ENCODE measurements at places on chromosomes 6 and 20.
A peak's percentile ranks its signal among the peaks of the same experiment; 100 is the strongest.

DNA sequence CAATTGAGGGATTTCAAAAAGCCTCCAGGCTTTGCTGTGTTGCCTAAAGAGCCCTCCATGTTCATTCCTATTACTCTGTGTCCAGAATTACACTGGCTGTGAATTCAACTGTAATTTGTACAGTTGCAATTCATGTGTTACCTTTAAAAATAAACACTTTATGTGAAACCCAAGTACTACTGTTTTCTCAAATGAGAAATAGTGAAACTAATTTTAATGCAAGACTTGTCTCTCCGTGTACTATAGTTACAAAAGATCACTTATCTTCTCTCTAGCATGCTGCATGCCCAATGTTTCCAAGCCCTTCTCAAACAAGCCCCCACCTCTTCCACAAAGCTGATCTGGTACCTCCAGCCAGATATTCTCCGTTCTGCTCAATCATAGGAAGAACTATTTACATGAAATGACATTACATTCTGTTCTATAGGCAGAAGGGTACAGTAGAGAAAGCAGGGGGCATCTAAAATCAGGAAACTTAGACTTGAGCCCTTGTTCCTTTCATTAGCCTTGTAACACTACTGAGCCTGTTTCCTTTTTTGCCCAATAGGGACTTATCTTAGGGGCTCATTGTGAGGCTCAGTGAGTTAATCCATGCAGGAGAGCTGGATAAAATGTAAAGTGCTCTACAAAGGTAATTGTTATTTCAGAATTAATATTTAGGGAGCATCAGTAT is 12.3 kb upstream of the COL9A1 start:
- DNase-seq, result no peak

DNA sequence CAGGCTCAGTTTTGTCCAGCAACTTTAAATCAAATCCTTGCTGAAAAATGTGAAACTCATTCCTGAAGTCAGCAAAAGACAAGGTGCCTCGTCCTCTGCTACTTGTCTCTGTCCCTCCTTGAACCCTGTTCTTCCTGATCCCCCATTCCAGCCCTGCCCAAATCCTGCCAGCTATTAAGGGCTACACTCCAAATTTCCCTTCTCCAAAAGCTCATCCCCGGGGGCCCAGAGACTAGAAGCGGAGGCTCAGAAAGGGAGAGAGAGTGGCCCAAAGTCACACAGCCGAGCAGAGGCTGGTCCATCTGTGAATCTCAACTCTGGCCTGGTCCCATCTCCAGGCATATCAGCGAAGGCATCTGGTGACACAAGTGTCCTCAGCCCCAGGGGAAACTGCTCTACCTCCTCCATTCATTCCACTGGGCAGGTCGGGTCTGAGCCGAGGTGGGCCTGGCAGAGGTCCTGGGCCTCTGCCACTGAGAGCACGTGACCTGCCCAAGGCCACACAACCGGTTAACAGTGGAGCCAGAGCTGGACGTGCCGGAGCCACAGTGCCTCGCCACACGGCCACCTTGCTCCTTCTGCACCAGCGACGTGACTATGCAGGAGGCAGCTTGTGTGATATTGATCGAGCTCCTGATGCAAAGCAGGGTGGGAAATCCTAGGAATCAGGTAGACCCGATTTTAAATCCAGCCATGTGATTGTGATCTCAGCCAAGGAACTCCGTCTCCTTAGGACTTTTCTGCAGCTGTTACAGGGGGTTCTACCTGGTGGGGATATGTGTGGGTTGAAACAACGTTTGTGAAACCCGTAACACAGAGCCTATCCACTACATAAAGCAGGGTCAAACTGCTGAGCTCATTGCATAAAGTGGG is 28.6 kb downstream of the NOL4L start:
- no peak for DNase-seq

GRCh38 chr6:15249371-15250019 is 3.6 kb downstream of the JARID2 start:
- DNase-seq, result no peak

GRCh38 chr6:10210052-10210451 is 204.8 kb downstream of the TFAP2A start:
- DNase-seq, result no peak

GRCh38 chr6:42427871-42428270 is 23.9 kb downstream of the TRERF1 start:
- DNase-seq, result no peak

- peak; percentile 61 for DNase-seq
Measured at GRCh38 chr6:111750753-111751673, 122.2 kb downstream of the FYN start.

DNA sequence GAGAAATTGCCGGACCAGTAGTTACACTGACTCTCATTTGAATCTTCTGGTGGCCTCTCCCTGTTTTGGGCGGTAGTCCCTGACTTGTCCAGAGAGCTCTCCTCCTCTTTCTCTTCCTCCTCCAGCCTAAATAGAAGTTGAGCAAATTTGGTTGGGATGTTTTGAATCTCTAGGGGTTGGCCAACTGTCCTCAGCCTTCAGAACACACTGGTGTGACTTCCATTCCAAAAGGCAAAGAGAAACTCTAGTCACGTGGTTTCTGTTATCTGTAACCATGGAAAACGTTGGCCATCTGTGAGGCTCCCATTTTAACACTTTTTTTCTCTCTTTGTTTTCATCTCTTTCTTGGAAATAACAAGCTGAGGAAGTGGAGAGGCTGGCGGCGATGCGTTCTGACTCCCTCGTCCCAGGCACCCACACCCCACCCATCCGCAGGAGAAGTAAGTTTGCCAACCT is 275.3 kb downstream of the TBC1D7 start:
- no peak for DNase-seq

DNA sequence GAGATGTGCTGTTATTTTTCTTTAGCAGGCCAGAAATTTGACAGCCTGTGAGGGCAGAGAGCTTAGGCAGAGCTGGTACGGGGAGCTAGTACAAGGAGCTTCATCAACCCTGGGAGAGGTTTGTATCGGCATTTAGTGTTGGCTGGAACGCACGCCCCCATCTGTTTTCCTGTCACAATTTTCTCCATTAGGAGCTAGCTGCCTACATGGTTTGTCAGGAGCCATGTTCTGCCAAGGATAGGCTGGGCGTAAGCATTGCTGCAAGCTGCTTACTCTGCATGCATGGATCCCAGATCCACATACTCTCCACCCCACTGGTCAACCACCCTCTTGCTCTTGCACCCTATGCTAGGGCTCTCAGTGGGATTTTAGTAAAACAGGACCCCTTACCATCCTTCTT is 449.0 kb upstream of the CHD6 start:
- DNase-seq, result no peak

DNA sequence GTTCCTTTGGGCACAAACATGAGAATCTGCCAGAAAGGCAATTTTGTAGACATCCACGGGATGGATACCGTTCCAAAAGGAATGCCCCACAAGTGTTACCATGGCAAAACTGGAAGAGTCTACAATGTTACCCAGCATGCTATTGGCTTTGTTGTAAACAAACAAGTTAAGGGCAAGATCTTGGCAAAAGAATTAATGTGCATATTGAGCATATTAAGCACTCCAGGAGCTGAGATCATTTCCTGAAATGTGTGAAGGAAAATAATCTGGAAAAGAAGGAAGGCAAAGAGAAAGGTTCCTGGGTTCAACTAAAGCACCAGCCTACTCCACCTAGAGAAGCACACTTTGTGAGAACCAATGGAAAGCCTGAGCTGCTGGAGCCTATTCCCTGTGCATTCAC is 103.9 kb upstream of the ARG1 start:
- no peak for DNase-seq

- DNase-seq, result no peak
Measured at GRCh38 chr6:138931660-138932059, 56.4 kb downstream of the REPS1 start.

- no peak for DNase-seq
Measured at GRCh38 chr6:42551217-42551616, 12.6 kb upstream of the UBR2 start.

GRCh38 chr6:44650947-44651346 is 263.4 kb downstream of the CDC5L start:
- DNase-seq, result no peak

GRCh38 chr6:9308284-9308683 is 872.9 kb upstream of the SLC35B3 start:
- DNase-seq, result no peak

DNA sequence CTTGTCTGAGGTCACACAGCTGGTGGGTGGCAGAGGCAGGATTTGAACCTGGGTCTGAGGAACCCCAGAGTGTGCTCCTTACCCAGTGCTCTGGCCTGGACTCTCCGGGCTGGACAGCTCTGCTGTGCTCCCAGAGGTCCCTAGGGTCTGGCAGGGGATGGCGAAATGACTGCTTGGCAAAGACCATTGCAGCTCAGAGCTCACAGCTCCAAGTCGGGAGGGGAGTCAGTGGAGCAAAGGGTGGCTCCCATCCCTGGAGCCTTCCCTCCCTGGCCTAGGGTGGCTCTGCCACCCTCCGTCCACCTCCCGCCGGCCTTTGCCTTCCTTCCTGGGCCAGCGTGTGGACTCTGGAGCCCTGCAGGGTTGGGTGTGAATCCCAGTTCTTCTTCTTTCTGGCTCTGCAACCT is 17.5 kb downstream of the CEBPB start:
- no peak for DNase-seq

DNA sequence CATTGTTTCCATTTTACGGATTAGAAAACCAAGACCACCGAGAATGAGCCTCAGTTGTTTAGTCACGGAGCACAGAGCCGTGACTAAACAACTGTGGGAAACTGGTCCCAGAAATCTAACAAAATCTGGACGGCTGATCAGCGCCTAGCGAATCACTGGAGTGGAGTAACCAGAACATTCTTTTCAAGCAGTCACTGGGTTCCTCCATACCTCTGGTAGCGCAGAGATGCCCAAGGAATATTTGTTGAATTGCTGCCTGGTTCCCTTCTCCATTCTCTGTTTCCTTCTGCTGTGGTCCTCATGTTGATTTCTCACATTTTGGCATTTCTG is 62.0 kb downstream of the GPX5 start:
- DNase-seq, result no peak

DNA sequence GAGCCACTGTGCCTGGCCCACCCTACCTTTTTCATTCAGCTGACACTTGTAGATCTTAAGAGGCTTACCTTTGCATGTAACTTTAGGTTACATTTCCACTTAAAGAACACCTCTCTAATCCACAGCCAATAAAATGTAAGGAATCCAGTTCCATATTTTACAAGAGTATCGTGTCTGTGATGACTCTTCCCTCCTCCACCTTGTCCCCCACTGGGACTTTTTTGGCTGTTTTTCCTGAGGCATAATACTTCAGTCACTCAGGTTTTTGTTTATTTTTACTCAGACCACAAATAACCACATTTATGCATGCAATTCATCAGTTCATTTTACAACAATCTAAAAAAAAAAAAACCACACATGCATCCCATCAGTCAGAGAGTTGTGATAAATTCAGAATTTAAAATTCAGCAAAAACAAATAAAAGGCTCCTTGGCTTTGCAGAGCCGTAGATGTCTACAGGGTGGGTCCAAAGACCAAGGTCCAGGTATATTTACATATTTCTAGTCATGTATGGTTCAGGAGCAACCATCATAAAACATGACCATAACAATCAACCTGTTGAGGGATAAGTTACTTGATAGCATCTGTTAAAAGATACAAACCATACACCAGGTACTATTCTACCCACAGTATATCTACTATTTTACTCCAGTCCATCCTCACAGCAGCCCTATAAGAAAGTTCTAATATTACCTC is 9.9 kb downstream of the ATXN1 start:
- no peak for DNase-seq

DNA sequence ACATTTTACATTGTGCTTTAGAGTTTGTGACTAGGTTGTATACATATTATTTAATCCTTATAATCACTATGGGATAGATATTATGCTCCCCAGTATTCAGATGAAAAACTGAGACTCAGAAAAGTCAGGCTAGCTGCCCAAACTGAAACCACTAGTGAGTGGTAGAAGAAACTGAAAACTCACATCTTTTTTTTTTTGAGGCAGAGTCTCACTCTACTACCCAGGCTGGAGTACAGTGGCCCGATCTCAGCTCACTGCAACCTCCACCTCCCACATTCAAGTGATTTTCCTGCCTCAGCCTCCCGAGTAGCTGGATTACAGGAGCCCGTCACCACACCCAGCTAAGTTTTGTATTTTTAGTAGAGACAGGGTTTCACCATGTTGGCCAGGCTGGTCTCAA is 22.2 kb downstream of the RNF24 start:
- no peak for DNase-seq

GRCh38 chr20:2524709-2525506 is 11.5 kb upstream of the TMC2 start:
- peak; percentile 46 for DNase-seq

DNA sequence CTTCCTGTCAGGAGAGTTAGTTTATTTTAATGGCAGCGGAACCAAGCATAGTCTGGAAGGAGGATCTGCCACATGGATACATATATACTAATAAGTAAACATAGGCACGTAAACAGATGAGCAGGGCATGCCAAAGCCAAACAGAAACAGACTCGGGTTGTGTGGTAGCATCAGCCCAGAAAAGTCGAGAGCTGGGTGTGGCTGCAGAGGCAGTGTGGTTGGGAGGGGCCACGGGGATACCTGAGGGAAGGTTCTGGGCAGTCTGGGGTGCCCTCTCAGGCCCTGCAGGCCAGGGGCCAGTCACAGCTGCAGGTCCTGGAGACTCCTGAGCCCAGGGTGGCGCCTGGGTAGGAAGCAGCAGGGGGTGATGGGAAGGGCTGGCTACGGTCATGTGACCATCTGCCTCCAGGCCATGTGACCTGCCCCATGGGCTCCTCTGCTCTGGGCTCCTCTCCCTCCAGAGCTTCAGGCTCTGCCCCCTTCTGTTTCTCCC is 42.8 kb upstream of the MRPS10 start:
- DNase-seq, result no peak
